ENCODE measurements at places on chromosomes 1 and 21.

DNA sequence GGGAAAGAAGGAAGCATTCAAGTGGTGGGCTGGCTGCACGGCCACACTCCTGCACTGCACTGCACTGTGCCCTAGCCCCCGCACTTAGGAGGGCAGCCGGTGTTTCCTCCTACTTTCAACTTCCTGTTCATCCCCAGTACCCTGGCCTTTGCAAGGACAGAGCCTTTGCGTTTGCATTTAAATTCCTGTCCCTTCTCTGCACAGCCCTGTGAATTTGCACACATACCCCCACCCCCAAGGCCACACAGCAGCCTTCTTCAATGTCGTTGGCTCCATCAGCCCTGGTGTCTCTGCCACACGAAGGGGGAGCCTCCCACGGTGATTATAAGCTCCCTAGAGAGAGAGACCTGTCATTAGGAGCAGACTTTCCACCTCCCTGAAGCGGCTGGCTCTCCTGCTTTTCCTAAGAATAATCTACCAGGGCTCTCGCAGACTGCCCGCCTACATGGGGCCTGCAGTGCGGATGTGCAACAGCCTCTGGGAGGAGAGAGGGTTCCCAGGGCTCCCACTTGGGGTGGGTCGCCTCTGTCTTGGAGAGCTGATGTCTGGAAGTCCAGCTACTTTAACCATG lies 13.2 kb upstream of the SLC45A3 start:
- no peak for DNase-seq

- no peak for DNase-seq
Observed at GRCh38 chr1:16048573-16049189, 5.1 kb downstream of the CLCNKB start.

DNA sequence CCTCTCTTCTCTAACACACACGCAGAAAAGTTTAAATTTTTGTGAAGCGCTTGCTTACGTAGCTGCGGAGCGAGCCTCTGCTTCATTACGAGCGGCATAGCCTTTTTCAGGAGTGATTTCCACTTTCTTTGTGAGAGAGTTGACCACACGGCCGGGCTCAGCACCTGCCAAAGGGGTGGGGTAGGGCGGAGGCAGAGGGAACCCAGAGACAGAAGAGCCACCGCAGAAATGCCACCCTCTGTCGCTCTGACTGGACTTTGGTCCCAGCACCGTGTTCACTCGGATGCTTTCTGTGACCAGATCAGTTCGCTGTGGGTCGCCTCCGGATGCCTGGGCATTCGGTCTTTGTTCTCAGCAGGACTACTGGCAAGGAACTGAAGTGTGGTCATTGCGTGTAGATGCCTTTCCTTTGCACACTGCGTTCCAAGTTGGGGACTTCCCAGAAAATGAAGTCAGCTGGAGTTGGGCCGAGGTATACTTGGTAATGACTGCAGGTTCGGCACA lies 883 bp downstream of the CHODL start:
- DNase-seq, result peak; percentile 43

DNA sequence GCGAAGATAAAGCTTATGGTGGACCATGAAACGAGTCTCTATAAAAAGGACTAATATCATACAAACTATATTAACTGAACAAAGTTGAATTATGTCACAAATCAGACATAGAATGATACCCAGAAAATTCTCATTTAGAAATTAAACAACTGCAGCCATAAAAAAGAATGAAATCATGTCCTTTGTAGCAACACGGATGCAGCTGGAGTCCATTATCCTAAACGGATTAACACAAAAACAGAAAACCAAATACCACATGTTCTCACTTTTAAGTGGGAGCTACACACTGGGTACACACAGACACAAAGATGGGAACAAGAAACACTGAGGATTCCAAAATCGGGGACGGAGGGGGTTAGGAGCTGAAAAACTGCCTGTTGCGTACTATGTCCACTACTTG lies 11.5 kb downstream of the COP1 start:
- no peak for DNase-seq

Data from urothelium cell line (cell line).